ENCODE measurements at places on chromosomes 5 and 9. TPM values are rescaled to one million over a fixed set of nuclear protein-coding genes. Genes with fewer than 3 reads are reported as not detected.
A peak's percentile ranks its signal among the peaks of the same experiment; 100 is the strongest.

The FOXD4L6 gene
- not detected for total RNA-seq

DNA sequence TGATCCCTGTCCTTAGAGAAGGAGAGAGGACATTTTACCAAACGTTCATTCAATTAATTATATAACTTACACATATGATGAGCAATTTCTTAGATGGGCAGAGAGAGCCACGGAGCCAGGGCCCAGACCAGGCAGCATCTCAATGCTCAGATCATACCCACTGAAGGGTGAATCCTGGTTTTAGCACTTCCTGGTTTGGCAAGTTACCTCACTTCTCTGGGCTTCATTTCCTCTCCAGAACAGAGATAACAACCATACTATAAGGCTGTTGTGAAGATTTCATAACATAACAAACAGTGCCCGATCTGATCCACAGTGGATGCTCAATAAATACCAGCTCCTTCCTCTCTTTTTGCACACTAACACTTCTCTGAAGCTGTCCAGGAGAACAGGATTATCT lies 271.1 kb downstream of the DENND1A start:
- H3K36me3 ChIP-seq = peaks cover 19% of the 10 kb centered on the region
- H3K27ac ChIP-seq = no peak overlapping the region
- peaks cover 3% of the 10 kb centered on the region for H3K27me3 ChIP-seq

- no peaks in the 10 kb centered on the region for H3K4me1 ChIP-seq
- H3K36me3 ChIP-seq = no peaks in the 10 kb centered on the region
- no peak overlapping the region for H3K4me3 ChIP-seq
- H3K27me3 ChIP-seq = peaks cover 43% of the 10 kb centered on the region
- DNase-seq = peak; percentile 58
Observed at GRCh38 chr9:35859310-35859989, 10.8 kb downstream of the OR13J1 start.

- DNase-seq = no peak
- no peak overlapping the region for H3K4me3 ChIP-seq
- no peak overlapping the region for H3K27ac ChIP-seq
- H3K36me3 ChIP-seq = no peaks in the 10 kb centered on the region
Observed at GRCh38 chr9:25733336-25733982, 55.2 kb upstream of the TUSC1 start.

DNA sequence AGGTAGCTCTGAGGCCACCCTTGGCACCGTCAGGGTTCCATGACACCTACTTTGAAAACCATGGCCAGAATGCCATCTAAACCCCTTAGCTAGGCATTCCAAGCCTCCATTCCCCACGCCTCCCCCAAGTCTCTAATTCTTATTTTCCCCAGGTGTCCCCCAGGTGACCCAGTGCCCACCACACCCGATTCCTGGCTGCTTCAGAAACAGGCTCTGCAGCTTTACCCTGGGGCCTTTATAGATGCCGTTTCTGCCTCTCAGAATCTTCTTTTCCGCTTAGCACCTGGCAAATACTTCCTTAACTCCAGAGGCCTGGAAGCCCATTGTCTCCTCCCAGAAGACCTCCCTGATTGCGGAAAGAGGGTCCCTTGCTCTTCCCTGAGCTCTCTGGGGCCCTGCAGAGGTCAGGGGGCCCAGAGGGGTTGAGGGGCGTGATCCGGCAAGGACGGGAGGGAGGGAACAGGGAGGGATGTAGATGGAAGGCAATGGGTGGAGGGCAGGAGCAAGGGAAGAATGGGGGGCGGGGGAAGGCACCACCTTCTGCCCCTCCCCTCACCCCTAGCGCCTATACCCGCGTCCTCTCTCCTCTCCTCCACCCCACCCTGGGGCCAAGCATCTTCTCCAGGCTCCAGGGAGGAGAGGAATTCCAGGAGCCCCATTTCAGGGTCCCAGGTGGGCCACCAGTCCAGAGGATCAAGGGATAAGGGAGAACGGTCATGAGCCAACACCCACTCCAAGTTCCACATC lies 12.0 kb upstream of the WDR38 start:
- H3K27me3 ChIP-seq = peaks cover 15% of the 10 kb centered on the region
- H3K4me3 ChIP-seq = no peak overlapping the region

GRCh38 chr9:11159318-11159862 lies 546.6 kb upstream of the PTPRD start:
- no peak overlapping the region for H3K4me3 ChIP-seq
- no peaks in the 10 kb centered on the region for H3K27me3 ChIP-seq
- H3K36me3 ChIP-seq = peaks cover 4% of the 10 kb centered on the region
- H3K4me1 ChIP-seq = no peaks in the 10 kb centered on the region
- no peak for DNase-seq
- no peak overlapping the region for H3K27ac ChIP-seq

The PCDHGB7 gene
- total RNA-seq = 6.9 TPM

DNA sequence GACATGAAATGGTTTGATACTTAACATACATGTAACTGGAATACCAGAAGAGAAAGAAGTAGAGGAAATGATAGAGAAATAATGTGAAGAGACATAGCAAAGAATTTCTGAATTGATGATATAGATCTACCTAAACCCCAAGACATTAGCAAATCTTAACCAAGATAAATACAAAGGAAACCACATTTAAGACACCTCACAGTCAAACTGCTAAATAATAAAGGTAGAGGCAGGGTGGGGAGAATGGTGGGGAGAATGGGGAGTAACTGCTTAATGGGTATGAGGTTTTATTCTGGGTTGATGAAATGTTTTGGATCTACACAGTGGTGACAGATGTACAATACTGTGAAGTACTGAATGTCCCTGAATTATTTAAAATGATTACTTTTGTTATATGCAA lies 17.5 kb downstream of the CARNMT1 start:
- no peak overlapping the region for H3K4me3 ChIP-seq
- H3K36me3 ChIP-seq = peaks cover 9% of the 10 kb centered on the region
- no peak overlapping the region for H3K27ac ChIP-seq
- H3K4me1 ChIP-seq = no peaks in the 10 kb centered on the region

- no peak overlapping the region for H3K4me3 ChIP-seq
- no peak for DNase-seq
- H3K36me3 ChIP-seq = no peaks in the 10 kb centered on the region
- no peaks in the 10 kb centered on the region for H3K4me1 ChIP-seq
Observed at GRCh38 chr5:154534457-154535050, 56.5 kb upstream of the HAND1 start.

DNA sequence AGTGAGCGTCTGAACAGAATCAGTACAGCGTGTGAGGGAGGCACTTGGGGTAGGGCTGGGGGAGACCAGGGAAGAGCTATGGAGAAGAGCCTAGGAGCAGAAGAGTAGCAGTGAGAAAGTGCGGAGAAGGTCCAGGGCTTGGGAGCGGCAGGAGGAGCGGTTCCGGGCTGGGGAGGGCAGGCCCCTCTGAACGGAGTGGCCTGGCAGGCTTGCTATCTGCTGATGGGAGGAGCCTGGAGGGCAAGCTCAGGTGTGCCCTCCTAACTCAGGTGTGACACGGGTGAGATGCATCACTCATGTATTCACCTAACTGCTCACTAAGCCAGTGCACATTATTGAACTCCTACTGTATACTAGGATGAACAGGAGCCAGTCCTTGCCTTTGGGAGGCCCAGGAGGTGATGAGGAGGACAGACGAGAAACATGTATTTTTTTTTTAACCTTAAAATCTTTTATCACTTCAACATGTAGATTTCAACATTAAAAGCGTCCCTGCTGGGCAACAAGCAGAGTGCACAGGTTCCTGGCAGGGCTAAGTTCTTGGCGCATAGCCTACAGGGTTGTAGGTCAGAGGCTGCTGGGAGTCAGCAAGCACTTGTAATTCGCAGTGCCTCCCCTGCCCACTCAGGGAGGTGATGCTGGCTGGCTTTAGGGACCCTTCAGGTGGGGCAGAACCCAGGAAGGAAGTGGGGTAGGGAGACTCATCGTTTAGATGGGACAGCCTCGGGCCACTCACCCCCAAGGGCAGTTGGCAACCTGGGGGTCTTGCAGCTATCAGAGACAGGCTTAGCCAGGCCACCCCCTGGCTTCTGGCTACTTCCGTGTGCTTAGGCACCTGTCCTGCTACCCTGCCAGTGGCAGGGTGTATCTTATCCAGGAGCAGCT lies 55.5 kb downstream of the TMOD1 start:
- no peaks in the 10 kb centered on the region for H3K36me3 ChIP-seq
- H3K4me1 ChIP-seq = peaks cover 7% of the 10 kb centered on the region
- no peak for DNase-seq
- no peak overlapping the region for H3K27ac ChIP-seq
- H3K27me3 ChIP-seq = peaks cover 56% of the 10 kb centered on the region
- H3K4me3 ChIP-seq = no peak overlapping the region

GRCh38 chr5:55578771-55579170 lies 44.0 kb upstream of the PLPP1 start:
- H3K27me3 ChIP-seq = peaks cover 7% of the 10 kb centered on the region
- 0 out of 2 replicates have a peak, but pooled peaks cover 6% of the 10 kb centered on the region for H3K4me1 ChIP-seq

The TTC23L gene
- not detected for total RNA-seq

The EPB41L4B gene
- not detected for total RNA-seq

DNA sequence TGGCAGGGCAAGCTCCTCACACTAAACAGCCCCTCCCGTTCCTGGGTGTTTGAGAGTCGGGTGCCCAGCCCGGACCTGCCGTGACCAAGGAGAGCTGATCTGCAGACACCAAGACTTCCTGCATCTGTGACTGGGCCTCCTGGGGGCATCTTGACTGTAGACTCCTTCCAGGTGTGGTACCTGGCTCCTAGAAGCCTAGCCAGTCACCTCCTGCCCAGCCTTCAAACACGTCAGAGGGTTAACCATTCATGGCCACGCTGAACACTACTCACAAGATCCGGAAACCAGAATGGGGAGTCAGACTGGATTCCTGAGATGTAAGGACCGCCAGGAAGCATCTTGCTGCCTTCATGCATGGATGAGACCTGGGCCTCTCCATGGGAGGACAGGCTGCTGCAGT lies 3.7 kb upstream of the LCN2 start:
- H3K4me1 ChIP-seq = peaks cover 5% of the 10 kb centered on the region
- H3K27me3 ChIP-seq = peaks cover 37% of the 10 kb centered on the region
- no peak for DNase-seq
- H3K27ac ChIP-seq = no peak overlapping the region
- H3K4me3 ChIP-seq = no peak overlapping the region

GRCh38 chr5:72368271-72368670 lies 48.1 kb downstream of the PTCD2 start:
- no peaks in the 10 kb centered on the region for H3K27me3 ChIP-seq
- no peaks in the 10 kb centered on the region for H3K36me3 ChIP-seq
- no peak overlapping the region for H3K27ac ChIP-seq
- DNase-seq = no peak

DNA sequence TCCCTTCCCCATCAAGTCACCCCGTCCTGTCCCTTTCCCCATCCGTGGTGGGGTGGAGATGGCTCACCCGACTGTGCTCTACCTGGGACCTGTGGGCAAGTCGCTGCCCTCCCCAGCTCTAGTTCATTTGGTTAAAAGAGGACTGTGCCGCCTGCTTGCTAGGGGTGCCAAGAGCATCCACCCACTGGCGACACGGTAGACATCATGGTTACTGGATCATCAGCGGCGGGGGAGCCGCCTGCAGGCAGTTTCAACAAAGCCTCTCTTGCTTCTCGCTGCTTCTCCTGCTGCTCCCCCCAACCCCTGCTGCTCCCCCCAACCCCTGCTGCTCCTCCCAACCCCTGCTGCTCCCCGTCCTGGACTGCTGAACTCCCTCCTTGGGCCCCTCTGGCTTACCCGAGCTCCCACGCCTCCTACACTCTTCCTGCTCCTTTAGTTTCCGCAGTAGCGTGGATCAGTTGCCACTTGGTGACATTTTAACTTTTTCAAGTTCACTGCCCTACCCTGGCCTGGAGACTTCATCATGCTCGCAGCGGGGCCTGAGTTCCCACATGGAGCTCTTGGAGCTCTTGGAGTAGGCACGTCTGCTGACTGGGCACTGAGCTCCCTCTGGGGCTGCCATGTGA lies 22.0 kb upstream of the SCGB3A1 start:
- no peak for DNase-seq
- no peaks in the 10 kb centered on the region for H3K36me3 ChIP-seq
- H3K4me3 ChIP-seq = no peak overlapping the region
- no peaks in the 10 kb centered on the region for H3K4me1 ChIP-seq
- peaks cover 4% of the 10 kb centered on the region for H3K27me3 ChIP-seq
- no peak overlapping the region for H3K27ac ChIP-seq

GRCh38 chr9:98573749-98574278 lies 134.9 kb downstream of the GABBR2 start:
- H3K4me3 ChIP-seq = no peak overlapping the region
- H3K4me1 ChIP-seq = peaks cover 25% of the 10 kb centered on the region
- no peak overlapping the region for H3K27ac ChIP-seq
- peaks cover 6% of the 10 kb centered on the region for H3K27me3 ChIP-seq

DNA sequence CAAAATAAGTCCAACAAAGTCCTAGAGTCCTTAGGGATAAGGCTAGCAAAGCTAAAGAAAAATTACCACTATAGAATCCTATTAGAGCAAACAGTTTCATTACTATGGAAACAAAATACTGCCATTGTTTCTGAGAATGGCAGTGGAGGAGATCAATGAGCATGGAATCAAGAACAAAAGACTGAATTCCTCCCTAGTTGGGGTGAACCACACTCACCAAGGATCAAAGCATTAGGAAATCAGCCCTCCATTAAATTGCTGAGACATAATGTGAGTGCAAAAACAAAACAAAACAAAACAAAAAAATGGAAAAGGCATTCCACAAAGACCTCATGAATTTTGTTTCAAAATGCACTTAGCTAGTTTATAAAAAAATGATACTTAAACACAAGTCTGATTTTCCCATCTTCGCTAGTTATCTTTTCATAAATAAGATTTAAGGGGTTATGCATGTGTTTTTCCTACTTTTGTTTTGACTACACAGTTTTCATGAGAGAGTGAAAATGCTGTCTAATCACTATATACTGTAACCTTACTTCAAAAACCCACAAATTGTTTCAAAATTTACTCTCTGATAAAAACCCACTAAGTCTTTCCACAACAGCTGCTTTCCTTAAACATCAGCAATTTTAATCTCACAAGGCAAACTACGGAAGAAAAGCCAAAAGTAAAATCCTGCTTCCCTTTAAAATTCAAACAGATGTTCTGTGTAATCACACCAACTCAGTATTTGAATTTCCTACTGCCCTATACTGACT lies 9.7 kb downstream of the SERINC5 start:
- peaks cover 22% of the 10 kb centered on the region for H3K36me3 ChIP-seq
- H3K4me1 ChIP-seq = peaks cover 43% of the 10 kb centered on the region
- H3K27ac ChIP-seq = peak overlapping the region; percentile 94

The OR1J2 gene
- total RNA-seq = not detected

The LCN15 gene
- not detected for total RNA-seq

DNA sequence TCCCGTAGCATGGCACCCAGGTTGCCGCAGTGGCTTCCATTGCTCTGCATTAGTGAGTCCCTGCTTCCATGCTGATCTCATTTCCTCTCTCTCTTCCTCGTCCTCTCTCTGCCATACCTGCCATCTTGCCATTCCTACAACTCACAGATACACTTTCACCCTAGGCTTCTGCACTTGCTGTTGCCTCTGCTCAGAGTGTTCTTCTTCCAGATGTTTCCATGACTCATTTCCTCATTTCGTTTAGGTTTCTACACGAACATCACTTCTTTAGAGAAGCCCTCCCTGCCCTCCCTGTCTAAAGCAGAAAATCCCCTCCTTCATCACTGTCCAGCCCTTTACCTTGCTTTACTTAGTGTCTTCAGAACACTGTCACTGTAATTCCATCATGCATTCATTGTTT lies 115.2 kb upstream of the WWC1 start:
- H3K4me1 ChIP-seq = peaks cover 4% of the 10 kb centered on the region
- no peak overlapping the region for H3K27ac ChIP-seq
- peaks cover 32% of the 10 kb centered on the region for H3K27me3 ChIP-seq

Data from HFFc6 (cell line).